NCI-H510A (cell line): ENCODE measurements at places on chromosomes 6 and 20.

GRCh38 chr6:87702589-87702945, 534 bp upstream of the AKIRIN2 start:
- no peak for DNase-seq

- no peak for DNase-seq
Observed at GRCh38 chr20:4170621-4171537, 155.5 kb upstream of the RNF24 start.

DNA sequence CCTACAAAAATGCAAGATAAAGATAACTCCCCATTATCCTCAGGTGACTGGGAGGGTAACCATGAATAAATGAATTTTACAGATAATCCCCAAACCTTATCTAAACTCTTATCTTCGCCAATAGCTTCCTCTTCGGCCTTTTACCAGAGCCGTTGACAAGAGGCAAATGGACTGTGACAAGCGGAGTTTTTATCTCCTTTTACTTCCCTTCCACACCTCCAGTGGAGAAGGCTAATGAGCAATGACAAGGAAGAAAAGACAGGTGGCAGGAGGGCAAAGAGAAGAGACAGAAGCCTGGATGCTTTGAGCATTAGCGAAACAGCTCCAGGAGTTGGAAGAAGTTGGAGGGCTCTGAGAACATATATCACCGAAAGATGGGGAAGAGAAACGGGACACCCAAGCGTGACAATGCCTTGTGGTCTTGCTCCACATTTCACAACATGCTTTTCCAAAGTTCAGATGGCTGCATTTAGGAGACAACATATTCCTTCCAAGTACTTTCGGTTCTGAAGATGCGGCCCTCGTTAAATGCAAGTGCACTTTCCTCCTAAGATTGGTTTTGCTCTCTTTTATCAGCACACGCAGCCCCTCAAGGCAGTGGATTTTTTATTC, 69.2 kb downstream of the PRDM1 start:
- DNase-seq, result no peak

DNA sequence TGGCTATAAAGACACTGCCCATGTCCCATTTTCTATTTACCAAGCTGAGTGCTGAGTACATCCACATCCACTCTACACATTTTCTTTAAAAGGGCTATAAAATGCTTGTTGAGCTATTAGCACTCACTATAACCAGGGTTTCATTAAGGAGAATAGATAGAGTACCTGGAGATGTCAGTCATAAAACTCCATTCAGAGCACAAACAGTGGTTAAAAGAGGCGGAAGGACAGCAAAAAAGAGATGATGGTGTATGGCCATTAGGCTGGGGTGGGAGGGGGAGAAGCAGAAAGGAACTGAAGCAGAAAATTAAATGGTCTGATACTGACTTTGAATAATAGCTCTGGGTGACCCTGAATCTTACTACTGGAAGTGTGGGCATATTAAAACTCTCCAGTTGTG, 609.9 kb upstream of the MAP3K7 start:
- no peak for DNase-seq

- DNase-seq, result no peak
Observed at GRCh38 chr20:44609006-44609515, 26.7 kb downstream of the PKIG start.

DNA sequence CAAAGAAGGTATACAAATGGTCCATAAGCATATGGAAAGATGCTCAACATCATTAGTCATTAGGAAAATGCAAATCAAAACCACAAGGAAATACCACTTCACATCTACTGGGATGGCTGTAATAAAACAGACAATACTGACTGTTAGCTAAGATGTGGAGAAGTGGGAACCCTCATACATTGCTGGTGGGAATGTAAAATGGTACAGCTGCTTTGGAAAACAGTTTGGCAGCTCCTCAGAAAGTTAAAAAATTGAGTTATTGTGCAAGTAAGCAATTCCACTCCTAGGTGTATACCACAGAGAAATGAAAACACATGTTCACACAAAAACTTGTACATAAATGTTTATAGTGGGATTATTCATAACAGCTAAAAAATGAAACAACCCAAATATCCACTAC, 173.0 kb upstream of the JAG1 start:
- DNase-seq, result no peak
